ENCODE measurements at places on chromosomes 2 and 18.

- no peak overlapping the region for H3K27ac ChIP-seq
- no peak overlapping the region for H3K4me3 ChIP-seq
- DNase-seq = no peak
- H3K27me3 ChIP-seq = no peaks in the 10 kb centered on the region
- peaks cover 2% of the 10 kb centered on the region for H3K36me3 ChIP-seq
Observed at GRCh38 chr2:128726236-128726635, 407.6 kb upstream of the HS6ST1 start.

GRCh38 chr2:8534386-8534728, 147.5 kb upstream of the ID2 start:
- H3K4me1 ChIP-seq = peaks cover 25% of the 10 kb centered on the region
- peaks cover 7% of the 10 kb centered on the region for H3K27me3 ChIP-seq
- DNase-seq = no peak
- H3K36me3 ChIP-seq = peaks cover 2% of the 10 kb centered on the region

GRCh38 chr2:40257340-40258134, 194.4 kb downstream of the SLC8A1 start:
- no peaks in the 10 kb centered on the region for H3K4me1 ChIP-seq
- H3K36me3 ChIP-seq = no peaks in the 10 kb centered on the region
- no peak for DNase-seq
- H3K27me3 ChIP-seq = no peaks in the 10 kb centered on the region
- H3K4me3 ChIP-seq = no peak overlapping the region
- no peak overlapping the region for H3K27ac ChIP-seq

GRCh38 chr2:83933749-83934148, 525.3 kb downstream of the SUCLG1 start:
- no peaks in the 10 kb centered on the region for H3K27me3 ChIP-seq
- no peak overlapping the region for H3K27ac ChIP-seq
- no peaks in the 10 kb centered on the region for H3K36me3 ChIP-seq
- no peaks in the 10 kb centered on the region for H3K4me1 ChIP-seq
- no peak for DNase-seq

- no peaks in the 10 kb centered on the region for H3K36me3 ChIP-seq
- no peak for DNase-seq
- no peak overlapping the region for H3K27ac ChIP-seq
- H3K27me3 ChIP-seq = no peaks in the 10 kb centered on the region
- H3K4me3 ChIP-seq = no peak overlapping the region
Observed at GRCh38 chr2:160621748-160622147, 128.1 kb upstream of the RBMS1 start.

DNA sequence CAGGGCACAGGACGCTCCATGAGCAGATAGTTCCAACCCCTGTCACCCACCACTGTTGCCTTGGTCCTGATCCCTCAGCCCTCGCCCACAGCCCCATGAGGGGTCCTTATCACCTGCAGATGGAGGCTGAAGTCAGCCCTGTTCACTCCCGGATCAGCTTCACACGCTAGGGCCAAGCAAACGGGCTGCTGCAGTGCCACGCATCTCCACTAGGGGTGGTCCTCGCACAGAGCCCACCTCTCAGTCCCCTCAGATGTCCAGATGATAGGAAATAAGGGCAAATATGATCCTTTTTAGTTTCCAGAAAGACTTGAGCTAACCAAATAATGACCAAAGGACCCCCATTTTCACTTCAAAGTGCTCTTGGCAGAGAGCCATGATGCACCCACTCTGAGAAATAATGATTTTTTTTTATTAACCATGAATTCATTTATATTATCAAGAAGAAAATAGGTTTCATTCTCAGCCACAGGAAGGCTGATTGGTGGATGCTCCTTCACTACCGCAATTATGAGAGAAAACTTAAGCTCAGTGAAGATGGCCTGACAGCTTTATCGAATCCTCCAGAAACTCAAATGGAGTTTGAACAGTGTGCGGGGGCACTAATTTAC, 71.9 kb upstream of the KLHL29 start:
- H3K4me1 ChIP-seq = no peaks in the 10 kb centered on the region
- H3K27me3 ChIP-seq = peaks cover 5% of the 10 kb centered on the region
- DNase-seq = no peak
- no peak overlapping the region for H3K27ac ChIP-seq
- H3K36me3 ChIP-seq = no peaks in the 10 kb centered on the region

DNA sequence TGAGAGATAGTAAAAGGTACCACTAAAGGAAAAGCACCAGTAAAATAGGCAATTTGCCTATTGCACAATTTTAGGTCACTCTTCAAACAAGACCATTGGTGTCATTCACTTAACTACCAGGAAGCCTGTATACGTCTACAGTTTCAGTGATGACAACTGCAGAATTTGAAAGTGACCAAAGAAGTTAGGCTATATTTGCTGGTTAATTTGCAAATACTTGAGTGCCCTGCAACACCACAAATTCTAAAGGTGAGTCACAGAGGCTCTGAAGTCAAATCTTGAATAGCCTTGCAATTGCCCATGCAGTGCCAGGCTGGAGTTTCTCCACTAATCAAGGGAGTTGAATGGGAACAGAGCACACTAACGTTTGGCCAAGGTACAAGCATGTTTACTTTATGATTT, 128.7 kb upstream of the CCDC68 start:
- H3K4me1 ChIP-seq = peaks cover 23% of the 10 kb centered on the region
- DNase-seq = no peak
- H3K27ac ChIP-seq = peak overlapping the region; percentile 50
- H3K36me3 ChIP-seq = no peaks in the 10 kb centered on the region
- peak overlapping the region; percentile 11 for H3K4me3 ChIP-seq

DNA sequence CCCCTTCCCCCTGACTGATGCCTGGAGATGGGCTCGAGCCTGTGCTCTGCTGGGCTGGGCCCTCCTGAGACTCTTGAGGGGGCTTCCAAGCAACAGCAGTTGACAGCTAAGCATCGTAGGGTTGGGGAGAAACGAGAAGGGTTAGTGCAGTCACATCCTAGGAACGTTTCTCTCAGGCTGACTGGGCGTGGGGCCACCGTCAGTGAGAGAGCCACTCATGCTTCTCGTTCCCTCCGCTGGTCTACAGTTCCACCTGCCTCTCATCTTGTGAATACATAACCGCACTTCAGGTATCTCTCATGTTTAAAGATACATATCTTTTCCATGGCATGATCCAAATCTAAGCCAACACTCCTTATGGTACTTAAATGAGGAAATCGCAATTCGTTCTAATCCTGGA, 66.4 kb downstream of the TRAPPC12 start:
- no peak overlapping the region for H3K27ac ChIP-seq
- H3K36me3 ChIP-seq = peaks cover 22% of the 10 kb centered on the region
- H3K27me3 ChIP-seq = no peaks in the 10 kb centered on the region
- H3K4me1 ChIP-seq = peaks cover 9% of the 10 kb centered on the region

DNA sequence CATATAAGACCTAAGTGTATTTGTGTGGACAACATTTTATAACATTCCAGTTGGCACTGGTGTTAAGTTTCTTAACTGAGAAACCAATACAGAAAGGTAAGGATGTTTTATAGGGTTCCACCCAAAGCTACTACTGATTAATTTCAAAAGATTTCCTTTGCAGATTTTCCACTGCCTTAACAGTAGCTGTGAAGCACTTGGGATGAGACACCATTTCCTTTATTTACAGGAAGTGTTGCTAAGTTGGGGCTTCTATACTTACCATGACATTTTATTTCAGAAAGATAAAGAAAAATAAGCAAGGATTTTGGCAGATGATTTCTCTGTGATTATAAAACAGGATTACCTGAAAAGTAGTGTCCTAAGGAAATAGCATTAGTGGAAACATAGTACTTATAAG, 234.3 kb downstream of the CALCRL start:
- H3K4me1 ChIP-seq = no peaks in the 10 kb centered on the region
- DNase-seq = no peak
- no peak overlapping the region for H3K27ac ChIP-seq
- H3K4me3 ChIP-seq = no peak overlapping the region

GRCh38 chr2:179703702-179704101, 157.7 kb downstream of the ZNF385B start:
- H3K27ac ChIP-seq = no peak overlapping the region
- no peak overlapping the region for H3K4me3 ChIP-seq
- no peaks in the 10 kb centered on the region for H3K36me3 ChIP-seq
- H3K27me3 ChIP-seq = peaks cover 4% of the 10 kb centered on the region

DNA sequence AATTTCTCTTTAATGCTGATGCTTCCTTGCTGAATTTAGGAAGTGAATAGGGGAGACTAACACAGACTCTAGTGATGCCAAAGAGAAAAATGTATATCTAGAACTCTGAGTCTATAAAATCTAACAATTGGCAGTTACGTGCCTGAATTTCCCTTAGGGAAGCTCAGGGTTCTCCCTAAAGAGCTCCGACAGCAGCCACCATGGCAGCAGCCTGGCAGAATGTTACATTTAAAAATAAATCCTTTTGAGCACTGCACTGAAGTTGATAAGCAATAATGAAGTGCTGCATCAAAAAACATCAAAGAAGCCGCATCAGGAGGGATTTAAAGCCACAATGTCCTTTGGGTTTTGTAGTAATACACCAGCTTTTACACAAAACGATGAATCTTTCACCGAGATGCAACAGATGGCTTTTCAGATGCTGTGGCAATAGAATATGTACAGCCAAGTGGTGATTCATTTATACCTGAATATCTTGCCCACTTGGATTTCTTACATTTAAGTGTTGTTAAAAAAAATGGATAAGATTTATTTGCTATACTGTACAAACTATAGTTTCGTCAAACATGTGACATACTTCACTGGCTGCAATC, 291.2 kb upstream of the SESTD1 start:
- no peak for DNase-seq
- no peak overlapping the region for H3K27ac ChIP-seq
- peaks cover 4% of the 10 kb centered on the region for H3K27me3 ChIP-seq
- H3K4me1 ChIP-seq = no peaks in the 10 kb centered on the region

DNA sequence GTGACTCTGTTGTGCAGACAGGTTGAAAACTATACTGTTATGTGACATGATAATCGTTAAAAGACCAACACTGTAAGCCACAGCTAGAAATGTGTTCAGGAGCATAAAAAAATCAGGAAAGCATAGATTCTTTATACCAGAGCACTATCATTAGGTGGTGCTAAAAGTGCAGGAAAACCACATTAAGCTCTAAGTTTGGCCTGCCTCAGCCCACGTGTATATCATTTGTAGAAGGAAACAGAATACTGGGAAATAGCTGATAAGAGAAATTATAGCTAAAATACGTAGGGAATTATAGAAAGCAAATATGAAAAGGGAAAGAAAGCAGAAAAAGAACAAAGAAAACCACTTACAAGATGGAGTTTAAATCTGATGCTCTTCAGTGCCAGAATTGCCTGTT, 26.5 kb upstream of the C2orf74 start:
- no peak overlapping the region for H3K4me3 ChIP-seq
- no peaks in the 10 kb centered on the region for H3K27me3 ChIP-seq

GRCh38 chr2:76187415-76187814, 476.7 kb upstream of the GCFC2 start:
- no peak for DNase-seq
- H3K36me3 ChIP-seq = no peaks in the 10 kb centered on the region
- no peak overlapping the region for H3K27ac ChIP-seq
- no peak overlapping the region for H3K4me3 ChIP-seq
- no peaks in the 10 kb centered on the region for H3K4me1 ChIP-seq

GRCh38 chr2:9188823-9189222, 17.8 kb upstream of the ASAP2 start:
- H3K27me3 ChIP-seq = peaks cover 5% of the 10 kb centered on the region
- no peaks in the 10 kb centered on the region for H3K4me1 ChIP-seq
- DNase-seq = no peak
- no peaks in the 10 kb centered on the region for H3K36me3 ChIP-seq
- H3K4me3 ChIP-seq = no peak overlapping the region

DNA sequence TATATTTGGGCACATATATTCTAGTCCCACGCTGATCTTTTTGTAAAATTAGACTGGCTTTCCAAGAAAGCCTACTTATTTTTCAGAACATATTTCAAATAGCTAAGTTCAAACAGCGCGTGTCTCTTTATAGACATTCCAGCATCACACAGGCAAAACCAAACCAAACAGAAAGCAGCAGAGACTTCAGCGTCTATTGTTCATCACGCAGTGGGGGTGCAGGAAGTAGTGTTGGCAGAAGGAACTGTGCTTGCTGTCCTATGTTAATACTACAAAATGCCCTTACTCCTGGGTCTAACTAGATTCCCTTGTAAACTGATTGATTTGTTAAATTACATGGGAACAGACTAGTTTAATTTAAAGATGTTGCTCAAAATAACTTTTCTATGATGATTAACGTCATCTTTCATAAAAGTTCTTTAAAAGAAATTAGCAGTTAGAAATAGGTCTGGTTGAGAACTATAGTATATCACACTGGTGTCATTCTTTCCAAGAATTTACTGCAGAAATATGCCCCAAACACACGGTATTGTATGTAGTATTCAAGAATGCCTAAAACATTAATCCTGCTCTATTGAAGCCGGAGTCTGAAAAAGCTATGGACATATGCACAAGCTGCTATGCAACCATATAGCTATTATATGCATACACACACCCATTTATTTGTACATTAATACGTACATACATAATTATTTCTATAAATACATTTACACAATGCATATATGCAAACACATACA, 436.3 kb downstream of the CBLN2 start:
- H3K4me1 ChIP-seq = peaks cover 8% of the 10 kb centered on the region
- DNase-seq = no peak
- no peak overlapping the region for H3K4me3 ChIP-seq
- no peaks in the 10 kb centered on the region for H3K27me3 ChIP-seq

DNA sequence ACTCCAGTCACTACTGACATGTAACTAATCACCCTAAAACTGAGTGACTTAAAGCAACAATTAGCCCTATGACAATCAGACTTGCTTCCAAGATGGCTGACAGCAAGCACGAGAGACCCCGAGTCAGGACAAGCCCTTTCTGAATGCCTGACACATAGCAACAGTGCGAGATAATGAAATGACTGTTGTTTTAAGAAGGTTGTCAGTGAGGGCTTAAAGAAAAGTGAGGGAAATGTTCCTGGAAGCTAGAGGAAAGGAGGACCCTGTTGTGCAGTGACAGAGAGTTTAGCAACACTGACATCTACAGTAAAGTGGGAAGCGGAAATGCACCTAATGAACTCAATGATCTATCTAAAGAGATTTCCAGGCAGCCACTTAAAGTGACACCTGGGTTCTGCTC, 163.1 kb downstream of the STK39 start:
- no peak overlapping the region for H3K4me3 ChIP-seq
- no peak for DNase-seq
- H3K4me1 ChIP-seq = no peaks in the 10 kb centered on the region
- no peaks in the 10 kb centered on the region for H3K27me3 ChIP-seq
- H3K27ac ChIP-seq = no peak overlapping the region

GRCh38 chr2:23694058-23695045, 232.6 kb downstream of the ATAD2B start:
- no peak for DNase-seq
- H3K4me3 ChIP-seq = no peak overlapping the region
- H3K4me1 ChIP-seq = no peaks in the 10 kb centered on the region
- no peak overlapping the region for H3K27ac ChIP-seq
- no peaks in the 10 kb centered on the region for H3K27me3 ChIP-seq

DNA sequence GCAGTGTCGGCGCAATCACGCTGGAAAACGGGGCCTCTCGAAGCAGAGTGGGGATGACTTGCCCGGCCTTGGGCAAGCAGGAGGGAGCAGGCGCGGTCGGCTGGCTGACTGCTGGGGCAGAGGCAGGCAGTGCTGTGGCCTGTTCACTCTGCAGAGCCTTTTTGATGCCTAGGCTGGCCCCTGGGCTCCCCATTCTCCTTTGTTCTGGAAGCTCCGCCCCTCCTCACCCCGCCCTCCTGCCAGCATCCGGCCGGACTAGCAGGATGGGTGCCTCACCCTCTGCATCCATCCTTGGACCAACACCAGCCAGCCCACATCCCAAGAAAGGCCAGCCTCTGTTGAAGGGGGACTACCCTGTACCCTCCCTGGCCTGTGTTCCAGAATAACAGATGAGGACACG, at the start of gene ASPRV1:
TSS of gene ASPRV1 (minus strand) at position 136 of the 400 bp plus-strand sequence. CDS start 195 bp downstream, outside the sequence.
- H3K27me3 ChIP-seq = peaks cover 3% of the 10 kb centered on the region
- no peaks in the 10 kb centered on the region for H3K36me3 ChIP-seq
- DNase-seq = no peak
- H3K4me1 ChIP-seq = no peaks in the 10 kb centered on the region
- no peak within 1 kb of the TSS for H3K4me3 ChIP-seq
